IPS DF 19.7 (cell line): ENCODE measurements at places on chromosomes 11 and 22.

- DNase-seq, result no peak
Measured at GRCh38 chr11:125167292-125167953, 2.9 kb downstream of the PKNOX2 start.

GRCh38 chr11:72102162-72102561 is 935 bp downstream of the LAMTOR1 start:
- no peak for DNase-seq

DNA sequence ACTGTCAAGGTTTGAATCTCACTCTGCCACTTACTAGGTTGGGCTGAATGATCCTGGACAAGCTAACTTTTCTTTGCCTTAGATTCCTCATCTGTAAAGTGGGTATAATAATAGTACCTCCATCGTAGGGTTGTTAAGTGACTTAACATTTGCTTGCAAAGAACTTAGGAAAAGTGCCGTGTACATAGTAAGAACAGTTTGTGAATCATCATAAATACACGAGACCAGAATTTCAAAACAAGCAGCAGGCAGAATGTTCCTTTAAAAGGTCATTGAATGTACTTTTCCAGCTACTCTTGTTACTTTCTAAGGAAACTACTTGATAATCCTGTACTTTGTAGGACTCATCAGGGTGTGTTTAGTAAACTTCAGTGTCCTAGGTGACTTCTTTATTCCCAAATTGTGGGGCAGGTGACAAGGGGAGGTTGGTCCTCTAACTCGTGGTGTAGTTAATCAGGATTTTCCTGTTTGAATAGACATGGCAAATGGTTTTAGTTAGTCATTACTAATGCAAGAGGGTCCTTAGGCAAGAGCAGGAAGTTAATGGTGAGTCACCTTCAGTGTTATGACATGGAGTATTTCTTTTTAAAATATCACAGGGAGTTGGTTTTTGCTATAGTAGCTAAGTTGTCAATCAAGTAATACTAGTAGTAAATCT is 67.9 kb downstream of the YAP1 start:
- no peak for DNase-seq

GRCh38 chr11:112322173-112322790 is 61.6 kb upstream of the PLET1 start:
- no peak for DNase-seq

DNA sequence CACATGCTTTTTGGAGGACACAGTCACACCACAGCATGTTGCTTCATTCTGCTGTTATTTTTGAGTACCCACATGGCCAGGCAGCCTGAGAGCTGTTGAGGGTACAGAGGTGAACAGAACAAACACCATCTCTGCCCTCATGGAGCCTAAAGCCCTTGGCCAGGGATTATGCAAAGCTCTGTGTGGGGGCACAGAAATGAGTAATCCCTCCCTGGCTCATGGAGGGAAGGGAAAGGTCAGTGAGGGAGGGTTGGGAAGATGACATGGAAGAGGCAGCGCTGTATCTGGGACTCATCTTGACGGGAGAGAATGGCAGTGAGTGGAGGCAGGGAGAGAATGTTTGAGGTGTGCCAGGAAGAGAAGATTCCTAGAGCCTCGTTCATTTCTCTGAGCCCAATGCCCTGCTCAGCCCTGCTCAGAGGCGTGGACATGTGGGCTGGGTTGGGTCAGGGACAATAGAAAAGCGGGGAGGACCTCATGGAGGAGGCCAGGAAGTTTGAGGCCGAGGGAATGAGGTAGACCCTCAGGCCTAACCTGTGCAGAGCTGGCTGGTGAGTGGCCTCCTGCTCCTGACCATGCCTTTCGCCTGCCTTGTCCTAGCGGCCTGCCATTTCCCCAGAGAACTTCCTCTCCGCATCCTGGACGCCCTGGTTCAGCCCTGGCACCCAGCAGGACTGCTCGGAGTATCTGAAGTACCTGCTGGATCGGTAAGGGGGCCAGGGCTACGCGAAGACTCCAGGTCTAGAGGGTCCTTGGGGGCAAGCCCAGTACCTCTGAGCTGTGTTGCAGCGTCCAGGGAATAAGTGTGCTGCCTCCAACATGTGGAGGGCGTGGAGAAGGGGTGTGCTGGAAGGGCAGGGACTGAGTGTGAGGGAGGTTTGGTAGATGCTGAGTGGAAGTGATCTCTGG is 19.8 kb downstream of the USP35 start:
- no peak for DNase-seq

- DNase-seq, result no peak
Measured at GRCh38 chr11:120147094-120147949, 9.4 kb upstream of the TRIM29 start.

DNA sequence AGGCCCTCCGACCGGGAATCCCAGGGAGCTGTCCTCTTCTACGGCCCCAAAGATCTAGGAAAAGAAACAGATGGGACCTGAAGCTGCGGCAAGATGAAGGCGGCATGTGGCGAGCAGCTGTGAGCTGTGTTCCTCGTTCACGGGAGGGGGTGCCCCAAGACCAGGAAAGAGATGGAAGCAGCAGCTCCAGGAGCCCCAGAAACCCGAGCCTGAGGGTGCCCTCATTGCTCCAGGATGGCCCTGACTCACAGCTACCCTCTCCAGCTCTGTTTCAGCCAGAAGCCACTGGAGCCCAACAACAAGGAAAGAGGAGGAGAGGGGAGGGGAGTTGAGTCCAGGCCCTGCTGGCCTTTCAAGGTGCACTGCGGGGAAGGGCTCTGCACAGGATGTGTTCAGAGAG is 23.7 kb upstream of the NAP1L4 start:
- DNase-seq, result no peak

DNA sequence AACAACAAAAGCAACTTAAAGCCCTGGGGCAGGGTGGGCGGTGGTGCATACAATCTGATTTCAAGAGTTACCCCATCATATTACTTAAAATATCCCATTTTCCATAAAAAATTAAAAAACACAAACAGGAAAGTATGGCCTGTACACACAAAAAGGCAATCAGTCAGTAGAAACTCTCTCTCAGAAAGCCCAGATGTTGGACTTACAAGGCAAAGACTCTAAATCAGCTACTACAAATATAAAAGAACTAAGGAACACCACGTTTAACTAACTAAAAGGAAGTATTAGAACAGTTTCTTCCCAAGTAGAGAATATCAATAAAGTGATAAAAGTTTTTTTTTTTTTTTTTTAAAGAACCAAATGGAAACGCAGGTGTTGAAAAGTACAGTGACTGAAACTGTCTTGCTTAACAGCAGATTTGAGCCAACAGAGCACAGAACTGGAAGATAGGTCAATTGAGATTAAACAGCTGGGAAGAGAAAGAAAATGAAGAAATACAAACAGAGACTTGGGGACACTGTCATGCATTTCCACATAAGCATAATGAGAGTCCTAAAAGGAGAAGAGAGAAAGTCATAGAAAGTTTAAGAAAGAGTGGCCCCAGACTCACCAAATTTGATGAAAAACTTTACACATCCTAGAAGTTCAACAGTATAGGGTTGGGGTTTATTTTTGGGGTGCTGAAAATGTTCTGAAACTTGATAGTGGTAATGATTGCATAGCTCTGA is 8.6 kb downstream of the SC5D start:
- DNase-seq, result no peak

DNA sequence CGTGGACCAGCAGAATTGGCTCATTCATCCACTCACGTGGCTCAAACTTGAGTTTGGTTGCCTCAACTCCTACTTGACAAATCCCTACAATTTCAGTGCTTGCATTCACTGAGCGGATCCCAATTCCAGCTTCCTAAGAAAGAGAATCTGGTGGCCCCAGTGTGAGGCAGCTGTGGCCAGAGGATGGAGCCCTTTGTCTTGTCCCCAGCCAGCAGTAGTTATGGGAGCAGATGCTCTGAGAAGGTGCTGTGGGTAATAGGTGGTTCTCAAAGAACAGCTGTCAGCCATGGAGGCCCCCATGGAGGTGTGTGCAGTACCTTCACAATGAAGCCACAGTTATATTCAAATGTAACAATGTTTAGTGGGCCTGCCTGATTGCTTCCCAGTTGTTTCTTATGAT is 39.3 kb downstream of the KREMEN1 start:
- DNase-seq, result no peak

GRCh38 chr11:95058621-95059020 is 8.1 kb upstream of the SRSF8 start:
- DNase-seq, result no peak
